ENCODE measurements at places on chromosomes 11 and 22. TPM values are rescaled to one million over a fixed set of nuclear protein-coding genes. Genes with fewer than 3 reads are reported as not detected.

Gene PGR
- not detected for total RNA-seq

Gene SMIM35
- not detected for total RNA-seq

Gene MPZL3
- 10.7 TPM for total RNA-seq

Gene OR56B4
- total RNA-seq = not detected

Gene NTM
- total RNA-seq = 0.29 TPM

Gene NXPE1
- not detected for total RNA-seq

Gene MRGPRE
- total RNA-seq = not detected

Gene ARVCF
- 95.7 TPM for total RNA-seq

All from vein endothelial cell (primary cell).